ENCODE measurements at places on chromosomes 6 and 20. TPM values are rescaled to one million over a fixed set of nuclear protein-coding genes. Genes with fewer than 3 reads are reported as not detected.

The ZNF391 gene
- 0.53 TPM for total RNA-seq

- DNase-seq, result no peak
These were observed 706.5 kb upstream of the MAP3K7 start for GRCh38 chr6:91293395-91293794.

The TFAP2D gene
- total RNA-seq, result not detected

The TFAP2A gene
- total RNA-seq, result 0.78 TPM

DNA sequence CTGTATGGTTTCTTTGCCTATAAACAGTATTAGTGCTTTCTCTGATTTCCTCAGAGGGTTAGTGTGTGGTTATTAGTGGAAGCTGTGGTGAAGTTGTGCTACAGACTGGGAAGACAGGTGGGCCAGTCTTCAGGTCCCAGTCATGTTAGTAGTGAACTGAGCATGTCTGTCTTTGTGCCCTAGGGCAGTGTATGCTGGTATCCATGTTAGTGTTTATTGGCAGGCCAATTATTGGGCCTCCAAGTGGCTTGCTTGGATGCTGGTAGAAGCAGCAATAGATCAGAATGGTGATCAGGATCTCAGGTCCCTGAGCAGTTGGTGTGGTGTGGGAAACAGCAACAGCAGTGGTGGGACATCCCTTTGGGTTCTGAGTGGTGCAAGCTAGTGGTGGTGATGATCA, 137.6 kb downstream of the OTOR start:
- no peak for DNase-seq

GRCh38 chr20:20894753-20895152, 182.3 kb upstream of the RALGAPA2 start:
- no peak for DNase-seq

GRCh38 chr6:50030777-50031562, 9.2 kb upstream of the DEFB110 start:
- DNase-seq, result no peak

DNA sequence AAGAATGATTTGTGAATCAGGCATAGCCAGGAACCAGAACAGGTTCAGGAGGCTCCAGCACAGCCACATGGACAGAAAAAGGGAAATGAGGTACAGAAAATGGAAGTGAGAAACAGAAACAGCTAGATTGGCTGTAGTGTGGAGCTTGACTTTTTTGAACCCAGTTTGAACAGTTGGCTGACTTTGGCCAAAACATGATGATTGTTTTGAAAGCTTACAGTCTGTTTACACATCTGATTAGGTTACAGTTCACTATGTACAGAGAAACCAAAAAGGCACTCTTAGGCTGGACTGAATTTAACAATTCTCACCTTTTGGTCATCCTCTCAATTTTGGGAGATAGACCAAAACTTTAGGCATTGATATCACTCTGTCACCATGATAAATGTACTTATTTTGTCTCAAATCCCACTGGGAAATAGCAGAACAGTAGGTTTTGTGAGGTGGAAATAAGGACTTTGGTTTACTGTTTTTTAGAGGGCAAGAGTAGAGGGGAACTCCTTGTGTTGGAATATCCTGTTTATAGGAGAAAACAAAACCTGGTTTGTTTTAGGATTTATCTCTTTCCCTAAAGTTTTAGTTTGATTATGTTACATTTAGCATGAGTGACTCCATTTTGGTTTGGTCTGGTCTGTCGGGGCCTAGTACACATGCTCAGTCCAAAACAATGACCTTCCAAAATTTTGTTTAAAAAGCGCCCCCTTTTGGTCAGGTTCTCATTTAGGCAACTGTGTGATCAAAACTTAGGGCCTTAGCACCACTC, 123.1 kb downstream of the OLIG3 start:
- no peak for DNase-seq

DNA sequence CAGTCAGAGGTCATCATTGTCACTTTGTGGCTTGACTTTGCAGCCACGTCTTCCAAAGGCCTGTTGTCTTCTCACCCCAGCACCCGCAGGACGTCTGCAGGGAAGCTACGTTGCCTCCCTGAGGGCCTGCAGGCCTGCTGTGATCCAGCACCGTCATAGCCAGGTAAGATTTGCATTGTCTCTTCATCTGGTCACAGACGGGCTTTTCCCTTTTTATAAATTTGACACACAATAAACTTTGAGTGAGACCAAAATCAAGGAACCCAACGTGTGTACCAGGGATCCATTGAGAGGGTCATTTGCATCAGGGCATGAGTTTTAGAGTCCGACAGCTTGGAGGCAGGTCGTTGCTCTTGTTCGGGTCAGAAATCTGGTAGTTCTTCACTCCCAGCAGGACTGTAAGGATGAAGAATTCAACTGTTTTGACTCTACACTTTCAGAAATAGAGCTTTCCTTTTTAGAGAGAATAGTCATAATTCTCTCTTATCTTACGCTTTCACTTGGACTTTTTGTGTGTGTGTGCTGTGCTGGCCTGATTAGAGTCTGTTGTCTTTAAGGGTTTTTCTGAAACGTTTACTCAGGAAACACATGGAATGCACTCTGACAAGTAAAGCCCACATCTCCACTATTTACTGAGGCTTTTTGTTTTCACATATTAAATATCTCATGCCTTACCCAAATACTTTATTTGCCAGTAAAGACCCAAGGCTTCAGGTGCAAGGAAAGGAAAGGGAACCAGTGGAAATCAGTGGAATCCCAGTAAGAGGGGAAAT, 177.2 kb upstream of the TAB2 start:
- DNase-seq, result no peak

DNA sequence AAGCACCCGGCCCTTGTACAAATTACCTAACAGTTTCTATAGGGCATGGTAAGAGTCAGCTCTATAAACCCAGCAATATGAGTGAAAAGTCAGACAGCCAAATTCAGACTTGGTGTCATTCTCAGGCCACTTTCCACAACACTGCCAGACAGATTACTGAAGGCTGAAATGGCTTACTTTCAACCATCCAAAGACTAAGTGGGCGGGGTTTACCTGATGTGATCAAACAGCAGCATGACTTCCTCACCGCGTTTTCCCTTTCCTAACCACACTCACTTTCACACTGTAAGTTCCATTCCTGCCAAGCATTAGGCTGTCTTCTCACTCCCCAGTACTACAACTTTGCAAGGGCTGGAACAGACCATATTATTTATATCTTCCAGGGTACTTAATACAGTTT, 85.9 kb downstream of the SMLR1 start:
- DNase-seq, result no peak

- no peak for DNase-seq
These were observed 164.8 kb upstream of the SGK1 start for GRCh38 chr6:134482593-134483270.

The LKAAEAR1 gene
- not detected for total RNA-seq

The TCF21 gene
- 0.41 TPM for total RNA-seq

DNA sequence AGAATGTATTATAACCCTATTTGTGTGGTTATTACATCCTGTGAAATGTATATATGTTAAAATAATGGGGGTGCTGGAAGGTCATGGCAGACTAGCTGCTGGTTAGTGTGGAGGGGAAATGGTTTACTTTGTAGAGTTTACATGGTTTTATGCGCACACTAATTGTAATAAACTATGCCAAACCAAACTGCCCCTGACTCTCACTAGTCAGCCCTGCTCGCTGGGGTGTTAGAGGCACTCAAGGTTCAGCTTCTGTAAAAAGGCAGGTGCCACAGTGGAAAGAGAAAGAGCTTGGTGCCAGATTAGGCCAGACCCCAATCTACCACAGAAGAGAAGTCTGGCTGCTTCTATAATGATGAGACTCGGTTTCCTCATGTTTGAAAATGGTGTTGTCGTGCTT, 52.7 kb downstream of the GOPC start:
- DNase-seq, result no peak

- DNase-seq, result no peak
These were observed 25.8 kb upstream of the SLC17A3 start for GRCh38 chr6:25899580-25900408.

DNA sequence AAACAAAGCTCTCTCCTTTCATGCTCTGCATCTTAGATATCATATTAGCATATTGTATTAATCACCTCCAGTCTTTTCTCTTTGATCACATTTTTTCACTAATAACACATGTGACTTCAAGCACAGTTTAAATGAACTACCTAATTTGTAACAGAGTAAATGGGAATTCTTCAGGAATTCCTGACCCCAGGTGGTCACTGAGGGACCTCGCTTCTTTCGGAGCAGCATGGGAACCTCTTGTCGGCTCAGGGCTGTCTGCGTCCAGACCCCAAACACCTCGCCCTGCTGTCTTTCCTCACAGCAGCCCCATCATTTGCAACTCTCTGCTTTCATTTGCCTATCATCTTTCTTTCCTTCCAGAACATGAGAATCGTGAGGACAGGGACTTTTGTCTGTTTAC, 103.5 kb downstream of the DACT2 start:
- DNase-seq, result no peak

DNA sequence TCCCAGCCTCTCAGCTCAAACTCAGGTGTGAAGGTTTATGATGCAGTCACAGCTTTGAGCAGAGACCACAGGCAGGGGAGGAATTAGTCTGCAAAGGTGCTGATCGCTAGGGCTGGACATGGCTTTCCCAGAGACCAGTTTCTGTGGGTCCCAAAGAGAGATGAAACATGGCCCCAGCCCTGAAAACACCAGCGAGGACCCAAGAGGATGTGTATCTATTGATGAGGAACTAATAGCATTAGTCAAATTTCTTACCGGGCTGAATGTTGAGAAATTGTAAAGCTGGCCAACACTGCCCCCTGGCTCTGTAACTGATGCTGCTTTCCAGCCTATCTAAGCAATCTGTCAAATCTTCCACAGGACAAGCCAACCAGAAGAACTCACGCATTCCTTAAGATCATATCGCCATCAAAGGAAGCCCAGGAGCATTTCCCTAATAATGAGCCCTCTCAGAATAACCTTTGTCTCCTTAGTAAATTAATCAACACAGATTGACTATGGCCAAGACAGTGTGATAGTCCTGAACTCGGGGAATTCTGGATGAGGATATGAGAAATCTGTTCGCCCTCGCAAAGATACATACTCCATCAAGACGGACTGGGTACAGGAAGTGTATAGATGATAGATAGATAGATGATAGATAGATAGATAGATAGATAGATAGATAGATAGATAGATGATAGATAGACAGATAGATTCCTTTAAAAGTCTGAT, 7.8 kb upstream of the ACSS1 start:
- peak; percentile 18 for DNase-seq

DNA sequence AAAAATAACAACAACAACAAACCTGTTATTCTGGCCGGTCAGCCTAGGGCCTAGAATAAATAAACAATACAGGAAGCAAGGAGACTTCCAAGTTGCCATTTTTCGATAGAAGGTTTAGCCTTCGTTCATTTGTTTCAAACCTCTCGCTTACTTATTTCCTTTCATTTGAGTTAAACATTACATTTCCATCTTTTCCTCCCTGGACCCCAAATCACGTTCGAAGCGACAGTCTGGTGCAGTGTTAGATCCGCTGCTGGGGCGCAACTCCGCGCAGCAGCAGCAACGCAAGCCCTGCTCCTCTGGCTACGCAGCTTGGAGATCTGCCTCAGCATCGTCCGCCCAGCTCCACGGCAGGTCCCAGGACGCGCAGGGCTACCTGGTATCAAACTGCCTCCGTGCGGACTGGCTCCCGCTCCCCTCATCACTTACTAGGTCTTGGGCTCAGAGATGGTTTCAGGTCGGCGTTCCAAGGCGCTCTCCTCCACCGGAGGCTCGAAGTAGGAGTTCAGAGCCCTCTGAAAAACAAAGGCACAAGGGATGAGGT, 530 bp downstream of the TDP2 start:
- DNase-seq, result no peak

The CTAGE9 gene
- total RNA-seq, result 0.05 TPM

GRCh38 chr6:39808964-39809363, 16.8 kb downstream of the DAAM2 start:
- DNase-seq, result no peak

- peak; percentile 96 for DNase-seq
These were observed 128.5 kb upstream of the SALL4 start for GRCh38 chr20:51930775-51931174.

The HLA-DPA1 gene
- 12.8 TPM for total RNA-seq

DNA sequence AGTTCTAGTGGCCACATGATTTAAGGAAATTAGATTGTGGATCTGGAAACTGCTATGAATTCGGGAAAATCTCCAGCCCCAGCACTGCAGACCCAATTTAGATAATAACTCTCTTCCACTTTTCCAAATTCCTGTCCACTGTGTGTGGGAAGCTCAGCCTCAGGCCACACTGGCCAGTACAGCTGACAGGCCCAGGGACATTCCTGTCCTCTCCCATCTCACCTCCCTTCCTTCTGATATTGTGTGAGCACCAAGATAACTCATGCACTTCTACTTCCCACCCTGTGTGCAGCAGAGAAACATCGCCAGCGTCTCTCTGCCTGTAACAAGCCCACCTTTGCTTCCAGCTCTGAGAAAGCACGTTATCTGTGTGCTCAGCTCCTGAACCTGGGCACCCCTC, 145.1 kb upstream of the RREB1 start:
- DNase-seq, result no peak

The BPIFB6 gene
- not detected for total RNA-seq

DNA sequence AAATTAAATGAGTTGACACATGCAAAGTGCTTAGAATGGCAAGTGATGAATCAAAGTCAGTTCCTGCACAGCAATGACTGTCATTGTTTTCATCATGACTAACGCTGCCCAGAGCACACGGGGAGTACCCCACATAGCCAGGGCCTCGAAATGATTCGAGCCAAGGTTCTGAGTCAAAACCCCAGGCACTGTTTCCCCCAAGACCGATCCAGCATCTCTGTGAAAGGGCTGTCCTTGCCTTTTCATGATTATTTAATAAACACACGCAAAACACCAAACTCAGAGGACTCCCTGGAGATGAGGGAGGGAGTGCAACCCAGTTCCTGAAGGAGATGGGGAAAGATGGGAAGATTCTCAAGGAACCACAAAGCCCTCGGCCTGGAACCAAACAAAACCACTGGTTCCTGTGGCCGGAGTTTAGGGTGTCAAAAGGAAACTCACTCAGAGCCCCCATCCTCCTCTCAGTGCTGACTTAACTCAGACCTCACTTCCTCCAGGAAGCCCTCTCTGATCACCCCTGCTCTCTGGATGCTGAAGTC, 3.8 kb downstream of the PREX1 start:
- DNase-seq, result peak; percentile 57

The MAN1A1 gene
- 48.1 TPM for total RNA-seq

DNA sequence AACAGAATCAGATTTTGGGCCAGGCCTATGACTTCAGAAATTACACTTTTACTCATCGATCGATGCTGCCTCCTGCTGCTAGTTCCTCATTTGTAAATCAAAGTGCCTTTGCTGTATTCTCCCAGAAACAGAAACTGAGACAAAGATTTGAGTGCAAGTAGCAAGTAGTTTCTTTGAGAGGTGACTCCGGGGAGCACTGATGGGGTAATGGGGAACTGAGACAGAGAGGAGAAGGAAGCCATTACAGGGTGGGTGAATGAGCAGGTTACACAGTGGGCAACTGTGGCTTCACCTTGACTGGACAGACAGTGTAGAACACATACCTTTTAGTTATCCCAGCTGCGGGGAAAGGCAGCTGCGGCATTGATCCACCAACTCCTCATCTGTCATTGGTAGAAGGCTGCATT, 9.7 kb upstream of the CD40 start:
- no peak for DNase-seq

- DNase-seq, result no peak
These were observed 35.8 kb downstream of the RIPOR2 start for GRCh38 chr6:24899997-24900325.

The RBPJL gene
- total RNA-seq, result not detected

The ELOVL4 gene
- 2.6 TPM for total RNA-seq

- DNase-seq, result no peak
These were observed 32.8 kb downstream of the TCF15 start for GRCh38 chr20:577167-577791.
